ENCODE measurements at places on chromosomes 3 and 15.
A peak's percentile ranks its signal among the peaks of the same experiment; 100 is the strongest.

DNA sequence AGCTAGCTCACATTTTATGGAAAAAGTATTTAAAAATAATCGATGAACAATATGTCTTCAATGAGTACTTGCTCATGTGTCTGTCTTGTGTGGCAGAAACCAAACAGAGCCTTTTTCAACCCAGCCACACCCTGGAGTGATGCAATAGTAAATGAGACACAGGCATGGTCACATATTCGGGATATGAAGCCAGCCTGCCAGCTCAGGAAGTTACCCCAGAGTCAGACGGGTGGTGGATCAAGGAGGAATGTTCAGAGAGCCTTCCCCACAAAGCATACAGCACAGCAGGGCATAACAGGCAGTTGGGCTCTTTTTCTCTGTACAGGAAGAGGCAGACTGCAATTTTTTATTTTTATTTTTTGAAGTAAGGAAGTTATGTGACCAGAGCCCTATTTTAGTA is 27.3 kb downstream of the LARP6 start:
- DNase-seq, result no peak

DNA sequence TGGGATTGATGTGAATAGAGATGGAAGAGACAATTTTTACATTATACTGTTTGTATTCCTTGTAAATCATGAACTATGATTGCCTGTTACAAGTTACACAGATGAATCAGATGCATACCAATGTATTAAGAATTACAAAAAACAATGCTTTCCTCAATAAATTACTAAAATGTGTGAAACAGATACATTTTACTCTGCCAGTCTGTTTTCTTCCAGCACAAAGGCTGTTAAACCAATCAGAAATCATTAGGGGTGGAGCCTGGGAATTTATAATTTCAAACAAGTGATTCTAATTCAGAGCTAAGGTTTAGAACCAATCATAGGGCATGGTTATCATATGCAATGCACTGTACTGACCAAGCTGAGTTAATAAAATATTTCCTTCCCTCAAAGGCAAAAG is 21.8 kb upstream of the ANKRD28 start:
- DNase-seq, result no peak

DNA sequence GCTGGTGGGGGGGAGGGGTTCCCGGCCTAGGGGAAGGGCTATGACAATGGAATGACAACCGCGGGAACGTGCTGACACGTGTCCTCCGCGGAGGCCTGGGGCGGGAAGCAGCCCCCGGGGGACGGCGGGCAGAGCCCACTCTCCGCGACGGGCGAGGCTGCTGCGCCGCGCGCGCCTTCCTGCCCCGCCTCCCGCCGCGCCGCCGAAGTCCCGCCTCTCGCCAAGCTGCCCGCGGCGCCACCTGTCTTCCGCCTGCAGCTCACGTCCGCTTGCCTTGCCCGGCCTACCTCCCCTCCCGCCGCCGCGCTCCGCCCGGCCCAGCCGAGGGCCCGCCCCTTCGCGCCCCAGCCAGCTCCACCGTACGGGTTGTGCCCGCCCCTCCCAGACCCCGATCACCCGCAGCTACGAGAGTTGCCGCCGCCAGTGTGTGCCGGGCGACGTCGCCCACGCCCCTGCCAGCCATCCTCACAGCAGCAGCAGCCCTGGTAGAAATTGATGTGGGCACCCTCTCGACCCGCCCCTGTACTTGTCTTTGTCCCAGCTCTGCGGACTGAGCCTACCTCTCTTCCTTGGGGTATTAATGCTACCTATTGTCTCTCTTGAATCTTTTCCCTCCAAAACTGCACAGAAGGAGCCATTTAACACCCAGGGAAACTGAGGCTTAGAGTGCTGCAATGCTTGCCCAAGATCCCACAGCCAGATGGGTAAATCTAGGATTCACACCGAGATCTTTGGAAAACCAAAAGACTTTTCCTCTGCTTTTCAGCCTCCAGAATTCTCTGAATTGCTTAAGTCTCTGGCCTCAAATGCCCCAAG is at the start of gene PARP16:
Gene PARP16 (minus strand): TSS at position 180 of the 816 bp plus-strand sequence. CDS start 457 bp downstream, outside the sequence.
- DNase-seq, result peak; percentile 89

- DNase-seq, result no peak
Observed at GRCh38 chr15:64574301-64575017, 114.1 kb downstream of the ZNF609 start.

All from activated CD4-positive, alpha-beta T cell treated with anti-CD3 and anti-CD28 coated beads, Interleukin-2, amount 50 U/mL, for 1 hour (primary cell).